Stimulated activated CD8-positive, alpha-beta memory T cell treated with anti-CD3 and anti-CD28 coated beads, Interleukin-7, amount 100 ng/mL, for 24 hours (primary cell): ENCODE measurements at places on chromosomes 2 and 18.

- DNase-seq: no peak
Observed at GRCh38 chr18:68417826-68418225, 297.1 kb downstream of the TMX3 start.

GRCh38 chr2:133503323-133503722 is 64.9 kb downstream of the NCKAP5 start:
- no peak for DNase-seq

- no peak for DNase-seq
Observed at GRCh38 chr2:11790228-11790627, 43.8 kb downstream of the LPIN1 start.

DNA sequence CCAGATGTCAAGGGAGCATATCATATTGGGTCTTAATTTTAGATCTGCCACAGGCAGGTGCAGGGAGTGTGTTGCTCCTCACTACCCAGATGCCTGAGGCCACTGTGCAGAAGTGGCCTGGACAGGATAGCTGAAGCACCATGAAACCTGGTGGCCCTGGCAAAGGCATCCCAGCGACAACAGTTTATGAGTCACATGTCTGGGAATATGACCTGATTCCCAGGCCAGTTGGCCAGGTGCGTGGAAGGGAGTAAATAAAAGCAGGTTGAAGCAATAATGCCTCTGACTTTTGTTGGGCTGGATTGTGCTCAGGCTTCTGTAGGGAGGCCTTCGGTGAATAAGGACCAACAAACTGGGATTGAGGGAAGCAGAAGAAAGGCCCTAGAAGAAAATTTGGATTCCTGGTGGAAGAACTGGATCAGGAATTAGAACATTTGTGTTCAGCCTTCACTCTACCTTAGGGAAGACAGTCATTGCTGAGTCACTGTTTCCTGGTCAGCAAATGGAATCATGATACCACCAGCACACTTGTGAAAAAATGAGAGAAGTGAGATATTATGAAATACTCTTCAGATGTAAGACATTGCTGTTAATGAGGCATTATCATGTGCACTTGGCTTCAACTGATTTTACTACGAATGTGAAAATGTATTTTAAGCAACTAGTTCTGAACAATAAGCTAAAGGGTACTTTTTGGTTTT is 78.4 kb upstream of the ZNF516 start:
- no peak for DNase-seq

- no peak for DNase-seq
Observed at GRCh38 chr2:113209011-113209645, 35.4 kb downstream of the PSD4 start.

DNA sequence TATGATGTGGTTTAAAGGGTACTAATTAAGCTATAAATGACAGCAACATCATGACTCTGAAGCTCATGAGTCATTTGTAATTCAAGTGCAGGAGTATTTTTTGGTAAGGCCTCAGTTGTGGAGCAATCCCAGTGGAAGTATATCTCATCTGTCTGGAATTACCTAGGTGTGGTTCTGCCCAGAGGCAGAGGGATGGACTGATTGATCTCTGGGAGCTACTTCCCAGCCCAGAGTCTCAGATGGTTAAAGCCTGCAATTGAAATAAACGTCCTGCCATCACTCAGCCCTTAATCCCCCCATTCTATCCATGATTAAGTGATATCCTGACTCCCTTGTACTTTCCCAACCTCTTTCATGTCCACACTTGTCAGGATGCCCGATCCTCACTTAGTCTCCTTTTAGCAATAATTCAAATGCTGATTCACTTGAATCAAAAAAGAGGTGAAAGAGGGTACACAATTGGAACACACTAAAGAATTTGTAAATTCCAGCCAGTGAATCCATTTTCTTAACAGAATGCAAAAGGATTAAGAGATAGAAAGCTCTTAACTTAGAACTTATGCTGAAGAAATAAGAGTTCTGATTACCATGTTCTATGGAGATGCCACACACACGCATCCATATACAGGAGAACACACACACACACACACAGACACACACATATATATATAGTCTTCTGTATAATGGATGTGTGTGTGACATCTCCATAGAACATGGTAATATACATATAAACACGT is 664.4 kb downstream of the NYAP2 start:
- DNase-seq: no peak

DNA sequence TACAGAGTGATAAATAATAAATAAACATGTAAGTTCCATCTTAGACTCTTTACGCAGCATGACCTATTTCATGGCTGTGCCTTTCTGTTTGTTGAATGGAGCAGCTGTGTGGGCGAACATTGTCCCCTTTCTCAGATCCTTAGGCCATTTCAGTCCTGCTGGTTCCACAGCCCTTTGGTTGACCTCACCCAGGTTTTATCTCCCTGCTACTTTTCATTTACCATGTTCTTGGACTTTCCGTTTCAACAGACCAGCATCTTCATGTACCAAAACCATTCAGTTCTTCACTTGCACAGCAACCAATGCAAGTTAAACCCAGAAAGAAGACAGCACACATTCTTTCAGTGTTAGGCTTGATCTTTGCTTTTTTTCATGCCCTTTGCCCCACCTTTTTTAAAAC is 83.8 kb downstream of the XRCC5 start:
- no peak for DNase-seq

DNA sequence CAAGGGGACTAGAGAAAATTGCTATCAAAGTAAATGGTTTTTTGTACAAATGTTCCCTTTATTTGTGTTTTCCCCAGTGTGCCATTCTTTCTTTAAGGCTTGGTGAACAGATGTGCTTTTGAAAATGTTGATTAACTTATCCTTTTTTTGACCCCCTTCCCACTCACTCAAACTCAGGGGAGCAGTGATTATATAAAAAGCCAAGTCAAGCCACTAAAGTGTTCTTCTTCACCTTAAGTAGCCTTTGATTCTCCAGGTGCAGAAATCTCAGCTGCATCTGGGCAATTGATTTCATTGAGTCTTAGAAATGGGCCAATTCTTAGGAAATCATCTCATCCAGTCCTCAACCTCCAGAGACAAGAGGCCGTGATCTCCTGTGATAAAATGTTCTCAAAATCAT is 107.6 kb downstream of the NRP2 start:
- DNase-seq: no peak

DNA sequence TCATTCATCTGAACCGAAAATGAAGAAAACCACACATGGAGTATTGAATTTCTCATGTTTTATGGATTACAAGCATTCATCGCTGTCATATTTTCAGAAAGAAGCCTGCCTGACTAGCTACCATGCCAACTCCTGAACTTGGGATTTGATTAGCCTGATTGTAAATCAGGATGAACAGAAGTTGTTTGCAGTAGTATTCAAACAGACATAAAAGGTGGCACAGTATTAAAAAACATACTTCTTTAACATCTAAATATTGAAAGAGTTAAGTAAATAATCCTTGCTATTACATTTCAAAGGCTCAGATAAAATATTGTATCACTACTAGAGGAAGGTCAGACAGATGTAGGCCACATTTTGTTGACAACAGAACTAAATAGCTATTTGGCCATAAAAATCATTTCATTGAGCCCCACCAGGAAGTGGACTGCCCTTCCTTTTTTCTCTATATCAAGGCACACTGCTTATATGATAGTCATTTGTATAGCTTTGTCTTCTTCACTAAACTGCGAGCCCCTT is 21.6 kb downstream of the SLC38A11 start:
- no peak for DNase-seq

- no peak for DNase-seq
Observed at GRCh38 chr18:3319894-3320454, 58.0 kb downstream of the MYL12B start.

- DNase-seq: no peak
Observed at GRCh38 chr18:26771524-26771923, 94.0 kb downstream of the AQP4 start.

GRCh38 chr2:199697469-199697868 is 153.5 kb downstream of the FTCDNL1 start:
- DNase-seq: no peak

DNA sequence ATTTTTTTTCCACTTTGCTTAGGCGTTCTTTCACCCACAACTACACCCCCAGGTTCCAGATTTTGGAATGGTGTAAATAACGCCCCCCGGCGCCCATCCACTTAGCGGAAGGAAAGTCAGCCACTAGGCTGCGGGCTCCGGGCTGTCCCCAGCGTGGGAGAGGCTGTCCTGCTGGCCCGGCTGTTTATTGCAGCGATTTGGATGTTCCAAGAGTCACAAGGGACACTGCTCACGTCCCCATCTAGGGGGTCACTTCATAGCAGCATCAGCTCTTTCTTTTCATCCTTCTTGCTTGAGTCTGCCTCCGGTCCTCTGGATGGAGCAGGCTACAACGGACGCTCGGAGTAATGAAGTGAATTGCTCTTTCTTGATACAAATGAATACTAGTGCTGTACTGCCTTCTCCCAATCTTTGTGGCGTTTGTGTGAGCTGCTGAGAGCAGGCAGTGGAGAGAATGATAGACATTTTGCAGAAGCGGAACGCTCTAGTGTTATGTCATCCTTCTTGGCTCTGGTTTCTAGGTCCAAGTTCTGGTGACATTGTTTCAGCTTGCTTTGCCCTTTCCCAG is 50.7 kb upstream of the PAIP2B start:
- no peak for DNase-seq

- no peak for DNase-seq
Observed at GRCh38 chr18:47484068-47484467, 232.6 kb upstream of the SKOR2 start.

- DNase-seq: no peak
Observed at GRCh38 chr2:112529757-112530156, 12.5 kb upstream of the POLR1B start.

DNA sequence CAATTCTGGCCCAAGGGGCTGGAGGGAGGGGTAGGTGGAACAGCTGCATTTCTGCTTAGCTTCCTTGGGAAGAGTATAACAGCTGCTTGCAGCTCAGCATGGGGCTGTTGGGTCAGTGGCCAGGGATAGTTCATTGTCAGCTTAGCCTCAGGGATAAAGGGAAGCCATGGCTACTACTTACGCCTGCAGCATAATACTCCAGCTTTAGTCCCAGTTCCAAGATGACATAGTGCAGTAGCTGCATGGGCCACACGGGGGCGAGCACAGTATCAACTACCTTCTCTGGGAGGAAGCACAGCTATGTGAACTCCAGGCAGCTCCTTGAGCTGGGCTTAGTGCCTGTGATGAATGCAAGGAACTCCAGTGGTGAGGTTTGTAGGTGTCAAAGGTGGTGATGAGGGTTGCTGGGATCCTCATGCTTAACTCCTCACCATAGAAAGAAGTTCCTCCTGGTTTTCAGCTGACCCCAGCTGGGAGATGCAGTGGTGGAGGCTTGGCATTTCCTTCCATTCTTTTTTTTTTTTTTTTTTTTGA is 35.4 kb upstream of the RHOB start:
- DNase-seq: peak; percentile 59

DNA sequence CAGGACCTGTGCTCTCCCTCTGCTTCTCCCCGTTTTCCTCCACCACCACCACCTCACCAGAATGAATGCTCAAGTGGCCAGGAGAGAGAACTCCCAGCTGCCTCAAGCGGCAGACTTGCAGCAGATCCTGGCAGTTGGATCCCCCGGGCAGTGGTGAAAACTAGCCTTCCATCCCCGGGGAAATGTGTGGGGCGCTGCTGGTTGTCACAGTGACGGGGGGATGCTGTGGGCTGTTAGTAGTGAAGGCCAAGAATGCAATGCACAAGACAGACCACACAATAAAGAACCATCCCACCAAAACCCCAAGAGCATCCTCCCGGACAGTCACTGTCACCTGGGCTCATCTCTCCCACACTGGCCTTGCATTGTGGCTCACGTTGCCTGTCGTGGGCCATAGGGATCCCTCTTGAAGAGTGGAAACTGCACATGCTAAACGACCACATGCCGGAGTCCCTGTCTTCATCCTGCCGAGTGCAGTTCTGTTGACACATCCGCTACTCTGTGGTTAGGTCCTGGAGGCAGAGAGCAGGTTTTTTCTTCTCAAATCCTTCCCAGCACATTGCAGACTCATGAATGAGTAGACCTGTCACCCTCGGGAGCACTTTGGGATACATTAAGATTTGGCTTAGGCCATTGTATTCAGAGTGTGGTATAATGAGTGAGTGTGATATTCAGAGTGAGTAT is 13.5 kb downstream of the SPATA3 start:
- no peak for DNase-seq

DNA sequence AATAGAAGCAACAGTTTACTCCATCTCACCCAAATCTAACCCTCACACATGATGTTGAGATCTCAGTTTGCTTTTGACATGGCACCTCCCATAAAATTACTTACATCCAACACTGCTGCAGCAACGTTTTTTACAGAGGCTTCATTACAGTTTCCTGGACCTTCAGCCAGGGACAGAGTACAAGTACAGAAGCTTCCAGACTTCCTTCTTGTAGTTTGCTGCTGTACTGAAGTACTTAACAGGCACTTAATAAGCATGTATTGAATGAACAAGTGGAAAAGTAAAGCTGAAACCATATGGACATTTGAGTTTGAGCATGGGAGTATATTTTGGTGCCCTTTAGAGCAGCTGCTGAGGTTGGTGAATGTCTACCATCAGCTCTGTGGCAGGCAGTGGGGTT is 514.2 kb downstream of the PTPRM start:
- no peak for DNase-seq

DNA sequence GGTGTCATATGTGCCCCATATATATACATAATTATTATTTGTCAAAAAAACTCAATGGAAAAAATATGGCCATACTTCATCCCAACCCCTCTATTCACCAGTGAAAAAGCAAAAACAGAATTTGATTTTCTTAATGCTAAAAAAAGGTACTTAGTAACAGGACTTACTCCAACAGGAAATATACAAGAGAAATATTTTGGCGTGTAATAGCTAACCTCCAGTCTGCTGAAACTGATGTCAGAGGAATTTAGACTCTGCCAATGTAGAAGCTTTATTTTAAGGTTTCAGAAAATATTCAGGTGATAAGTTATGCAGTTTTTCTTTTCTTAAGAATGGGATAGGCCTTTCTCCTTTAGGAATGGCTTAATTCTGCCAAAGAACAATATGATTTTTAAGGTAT is 72.6 kb downstream of the TMEFF2 start:
- DNase-seq: no peak

DNA sequence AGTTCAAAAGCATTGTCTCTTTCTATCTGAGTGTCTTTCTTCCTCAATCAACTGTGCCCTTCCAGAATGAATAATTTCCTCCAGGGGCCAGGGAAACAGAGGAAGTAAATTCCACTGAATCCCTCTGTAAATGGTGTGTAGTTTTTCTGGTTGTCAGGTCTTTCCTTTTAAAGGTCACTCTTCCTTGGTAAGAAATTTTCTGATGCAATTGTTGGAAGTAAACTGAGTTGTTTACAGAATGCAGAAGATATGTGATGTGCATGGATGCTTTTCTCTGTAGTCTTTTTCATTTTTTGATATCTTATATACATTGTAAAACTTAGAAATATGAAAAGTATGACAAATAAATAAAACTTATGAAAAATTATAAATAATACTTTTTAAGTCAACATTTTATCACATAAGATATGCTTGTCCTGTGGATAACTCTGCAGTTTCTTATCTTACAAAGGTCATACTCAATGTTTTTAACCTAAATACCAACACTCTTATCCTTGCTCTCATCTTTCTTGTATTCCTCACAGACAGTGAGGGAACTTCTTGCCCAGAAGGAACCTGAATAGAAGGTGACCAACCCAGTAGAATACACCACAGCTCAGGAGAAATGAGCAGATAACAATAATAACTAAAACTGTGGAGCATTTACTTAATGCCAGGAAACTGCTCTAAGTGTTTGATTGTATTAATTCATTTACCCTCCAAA is 234.5 kb downstream of the METTL4 start:
- DNase-seq: no peak

GRCh38 chr2:101951296-101951695 is 40.5 kb upstream of the IL1R2 start:
- DNase-seq: no peak

GRCh38 chr2:149002378-149002890 is 36.1 kb upstream of the LYPD6B start:
- DNase-seq: no peak

GRCh38 chr2:98501876-98502275 is 57.2 kb downstream of the INPP4A start:
- DNase-seq: no peak
